Stimulated activated CD8-positive, alpha-beta memory T cell treated with anti-CD3 and anti-CD28 coated beads, Interleukin-15, amount 100 ng/mL, for 1 hour (primary cell): ENCODE measurements at places on chromosomes 12 and 14.

GRCh38 chr12:114670291-114670980 is 13.5 kb downstream of the TBX3 start:
- DNase-seq, result no peak

DNA sequence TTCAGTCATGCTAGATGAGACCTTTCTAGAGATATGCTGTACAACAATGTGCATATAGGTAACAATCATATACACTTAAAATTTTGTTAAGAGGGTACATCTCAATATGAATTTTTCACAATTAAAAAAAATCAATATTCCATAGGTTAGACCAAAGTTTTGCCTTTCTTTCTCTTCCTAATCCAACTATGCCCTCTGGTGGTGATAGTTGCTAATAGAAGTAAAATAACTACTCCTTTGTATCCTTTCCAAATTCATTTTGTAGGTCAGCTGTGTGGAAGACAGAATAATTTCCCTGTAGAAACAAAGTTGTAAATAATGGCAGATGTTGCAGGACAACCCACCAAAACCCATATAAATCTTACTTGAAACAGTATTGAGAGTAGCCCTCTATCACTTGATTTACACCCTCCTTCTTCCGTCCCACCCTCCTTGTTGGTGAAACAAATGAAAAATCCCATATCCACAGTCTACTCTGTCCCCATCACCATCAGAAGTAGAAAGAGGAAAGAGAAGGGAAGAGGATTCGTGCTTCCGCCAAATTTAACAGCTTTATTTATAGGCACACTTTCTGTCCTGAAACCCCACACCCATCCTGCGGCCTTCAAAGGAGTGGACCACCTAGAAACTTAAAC is 34.2 kb upstream of the KICS2 start:
- DNase-seq, result no peak

DNA sequence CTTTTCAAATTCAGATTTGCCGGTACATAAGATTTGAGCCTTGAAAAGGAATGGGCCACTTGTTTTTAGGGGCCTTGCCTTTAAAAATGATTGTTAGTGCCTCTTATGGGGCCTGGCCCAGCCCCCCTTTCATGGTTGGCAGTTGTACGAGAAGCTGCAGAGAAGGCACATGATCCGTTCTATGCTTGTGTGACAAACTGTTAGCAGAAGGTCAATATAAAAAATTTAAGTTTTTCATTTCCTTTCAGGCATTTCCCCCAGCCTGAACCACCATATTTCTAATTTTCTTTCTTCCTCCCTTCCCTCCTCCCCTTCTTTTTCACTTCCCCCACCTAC is 119.1 kb downstream of the PLXNC1 start:
- no peak for DNase-seq

DNA sequence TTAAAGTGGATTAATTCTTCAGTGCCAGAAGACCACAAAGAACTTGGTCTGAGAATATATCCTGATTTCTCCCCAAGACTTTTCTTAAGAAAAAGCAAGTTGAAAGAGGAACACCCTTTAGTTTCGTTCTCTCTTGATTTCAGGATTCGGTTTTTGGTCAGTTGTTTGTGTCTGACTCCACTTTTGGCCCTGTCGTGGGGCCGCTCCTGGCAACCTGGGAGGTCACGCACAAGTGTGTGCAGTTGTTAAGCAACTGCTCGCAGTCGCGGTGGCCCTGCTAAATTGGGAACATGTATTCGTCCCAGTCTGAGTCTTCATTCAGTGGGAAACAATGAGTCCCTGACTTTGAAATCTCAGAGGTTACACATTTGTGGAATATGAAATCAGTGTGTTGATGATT is 68.7 kb downstream of the RGS6 start:
- no peak for DNase-seq

DNA sequence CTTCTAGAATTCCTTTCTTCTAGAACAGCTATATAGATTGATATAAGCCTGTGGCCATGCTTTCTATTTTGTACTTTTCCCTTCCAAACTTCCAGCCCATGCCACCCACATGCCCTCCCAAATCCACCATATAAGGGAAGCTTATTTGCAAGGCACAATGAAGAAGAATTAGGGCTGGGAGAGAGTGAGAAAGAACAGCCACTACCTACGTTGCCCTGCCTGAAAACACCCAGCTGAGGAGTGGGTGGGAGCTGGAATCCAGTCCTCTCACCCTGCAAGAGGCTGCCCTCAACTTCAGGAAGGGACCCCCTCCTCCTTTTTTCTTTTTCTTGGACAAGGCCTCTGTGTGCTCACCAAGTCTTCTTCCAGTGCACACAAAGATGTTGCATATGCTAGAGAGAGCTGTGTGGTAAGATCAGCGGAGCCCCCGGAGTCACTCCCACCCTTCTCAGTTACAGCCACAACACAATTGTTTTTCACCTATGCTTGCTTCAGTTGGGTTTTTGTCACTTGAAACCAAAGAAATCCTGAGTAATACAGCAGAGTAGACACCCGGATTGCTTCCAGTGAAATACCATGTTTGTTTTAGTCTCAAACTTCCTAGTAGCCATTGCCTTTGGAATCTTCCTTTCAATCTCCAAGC is 38.8 kb downstream of the CDKL1 start:
- DNase-seq, result no peak

- DNase-seq, result no peak
These were observed 2.1 kb downstream of the TARBP2 start for GRCh38 chr12:53502983-53503728.

GRCh38 chr14:103729496-103730448 is 14.2 kb downstream of the ZFYVE21 start:
- DNase-seq, result no peak

GRCh38 chr12:16246264-16246663 is 31.2 kb downstream of the SLC15A5 start:
- no peak for DNase-seq

GRCh38 chr14:90513161-90514014 is 116.6 kb downstream of the CALM1 start:
- no peak for DNase-seq

- no peak for DNase-seq
These were observed 140.5 kb upstream of the CCND2 start for GRCh38 chr12:4133029-4133428.

DNA sequence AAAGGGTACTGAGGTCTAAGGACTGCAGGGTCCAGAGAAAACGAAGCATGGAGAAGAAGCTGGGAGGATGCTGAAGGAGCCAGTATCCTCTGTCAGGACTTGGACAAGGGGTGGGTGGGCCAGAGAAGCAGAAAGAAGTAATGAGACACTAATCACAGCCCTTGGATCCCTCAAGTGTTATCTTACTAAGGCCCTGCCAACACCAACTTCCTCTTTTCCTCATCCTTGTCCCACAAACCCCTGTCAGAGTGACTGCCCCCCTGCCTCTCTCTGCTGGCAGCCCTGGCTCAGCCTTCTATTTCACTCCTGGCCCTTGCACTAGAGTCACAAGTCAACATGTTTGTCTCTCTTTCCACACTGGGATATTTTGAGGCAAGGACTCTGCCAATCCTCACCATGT is 3.8 kb upstream of the ASIC1 start:
- DNase-seq, result no peak

- DNase-seq, result no peak
These were observed 64.8 kb upstream of the PLEKHG3 start for GRCh38 chr14:64639340-64639821.
